ENCODE measurements at places on chromosomes 4 and X.

- no peak for DNase-seq
Measured at GRCh38 chr4:93825551-93826216, 2.9 kb upstream of the ATOH1 start.

DNA sequence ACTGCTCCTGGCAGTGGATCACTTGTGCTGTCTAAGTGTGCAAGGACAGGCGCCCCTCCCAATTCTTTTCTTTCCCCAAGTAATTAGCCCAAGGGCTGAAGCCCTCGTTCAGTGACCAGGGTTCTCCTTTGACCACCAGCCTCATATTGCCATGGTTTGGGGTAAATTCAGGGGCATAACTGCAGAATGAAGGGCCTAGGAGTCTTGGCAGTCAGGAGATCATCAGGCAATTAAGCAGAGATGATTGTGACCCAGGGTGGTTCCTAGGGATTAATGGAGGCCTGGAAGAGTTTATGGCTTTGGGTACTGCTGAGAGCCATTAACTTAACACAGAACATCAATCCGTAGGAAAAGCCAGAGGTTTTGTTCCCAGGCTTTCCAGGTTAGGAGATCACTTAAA is 170.7 kb downstream of the PTTG2 start:
- DNase-seq: no peak

- DNase-seq: no peak
Measured at GRCh38 chr4:40546969-40547788, 82.5 kb downstream of the RBM47 start.

DNA sequence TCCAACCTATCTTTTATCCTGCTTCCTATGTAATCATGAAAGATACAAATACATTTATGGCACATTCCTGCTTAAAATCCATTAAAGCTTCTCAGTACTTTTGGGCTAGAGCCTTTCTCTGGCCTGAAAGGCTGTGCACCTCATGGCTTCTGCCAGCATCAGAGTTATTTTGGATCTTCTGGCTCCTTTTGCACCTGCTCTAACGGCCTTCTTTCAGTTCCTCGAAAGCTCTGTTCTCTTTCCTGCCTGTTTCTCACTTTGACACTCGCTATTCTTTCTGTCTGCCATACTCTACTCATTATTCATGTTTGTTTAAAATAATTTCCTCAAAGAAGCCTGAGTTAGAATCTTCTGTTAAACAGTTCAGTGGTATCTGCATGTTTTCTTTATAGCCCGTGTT is 86.0 kb downstream of the LRP2BP start:
- no peak for DNase-seq

GRCh38 chr4:39341075-39341725 is 25.0 kb downstream of the RFC1 start:
- no peak for DNase-seq

Measured in stimulated activated CD8-positive, alpha-beta memory T cell treated with anti-CD3 and anti-CD28 coated beads, Interleukin-4, amount 100 ng/mL, for 1 hour (primary cell).